H4 (cell line): ENCODE measurements at places on chromosomes 16 and 17. TPM values are rescaled to one million over a fixed set of nuclear protein-coding genes. Genes with fewer than 3 reads are reported as not detected.

Gene KRTAP17-1
- not detected in 2 replicates for total RNA-seq

GRCh38 chr16:14304891-14305460, 233.9 kb downstream of the MRTFB start:
- no peak for DNase-seq

GRCh38 chr16:50744881-50745280, 3.0 kb downstream of the CYLD start:
- no peak for DNase-seq

DNA sequence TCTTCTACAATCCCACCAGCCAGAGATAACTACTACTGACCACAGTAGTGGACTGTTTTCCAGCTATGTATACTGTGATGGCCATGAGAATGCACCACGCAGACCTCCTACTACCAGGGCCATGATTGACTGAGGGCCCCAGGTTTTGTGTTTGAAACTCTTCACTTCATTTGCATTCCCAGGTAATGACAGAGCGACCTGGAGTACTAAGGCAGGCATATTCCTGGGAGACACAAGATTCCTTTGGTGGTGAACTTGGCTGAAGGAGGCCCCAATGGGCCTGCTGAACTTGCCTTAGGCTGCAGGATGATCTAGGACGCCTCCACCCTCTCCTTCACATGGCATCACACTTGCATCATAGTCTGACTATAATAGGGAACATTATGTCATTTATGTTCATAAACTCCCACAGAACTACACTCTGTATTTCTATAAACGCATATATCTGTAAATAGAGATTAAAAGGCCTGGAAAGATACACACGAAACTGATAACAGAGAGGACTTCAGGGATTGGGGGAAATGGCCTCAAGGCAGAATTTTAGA, 30.4 kb downstream of the CLEC19A start:
- DNase-seq: no peak

DNA sequence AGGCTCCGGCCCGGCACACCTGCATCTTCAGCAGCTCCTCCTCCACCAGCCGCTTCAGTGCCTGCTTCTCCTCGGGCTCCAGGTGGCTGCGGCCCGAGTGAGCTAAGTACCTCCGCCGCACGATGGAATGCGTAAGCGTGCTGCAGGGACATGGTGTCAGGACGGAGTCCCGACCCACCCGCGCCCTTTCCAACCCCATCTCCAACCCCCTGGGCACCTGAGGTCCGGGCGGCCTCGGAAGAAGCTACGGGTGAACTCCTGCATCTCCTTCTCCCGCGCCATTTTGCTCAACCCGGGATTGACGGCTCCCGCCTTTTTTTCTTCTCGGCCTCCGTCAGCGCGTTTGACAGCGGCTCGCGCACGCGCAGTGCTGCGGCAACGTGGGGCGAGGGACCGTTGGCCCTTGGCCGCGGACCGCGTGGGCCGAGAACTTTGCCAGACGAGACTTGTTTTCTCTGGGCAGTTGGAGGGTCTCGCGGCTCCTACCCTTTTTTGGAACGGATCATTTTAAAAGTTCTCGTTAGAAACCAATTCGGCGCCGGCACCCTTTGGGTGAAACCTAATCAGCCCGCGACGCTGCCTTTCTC, at the start of gene HIRIP3:
Gene HIRIP3, minus strand, starts transcription at position 294 of the 587 bp plus-strand sequence. Its CDS starts 12 bp downstream, at position 282.
- DNase-seq: peak; percentile 70

DNA sequence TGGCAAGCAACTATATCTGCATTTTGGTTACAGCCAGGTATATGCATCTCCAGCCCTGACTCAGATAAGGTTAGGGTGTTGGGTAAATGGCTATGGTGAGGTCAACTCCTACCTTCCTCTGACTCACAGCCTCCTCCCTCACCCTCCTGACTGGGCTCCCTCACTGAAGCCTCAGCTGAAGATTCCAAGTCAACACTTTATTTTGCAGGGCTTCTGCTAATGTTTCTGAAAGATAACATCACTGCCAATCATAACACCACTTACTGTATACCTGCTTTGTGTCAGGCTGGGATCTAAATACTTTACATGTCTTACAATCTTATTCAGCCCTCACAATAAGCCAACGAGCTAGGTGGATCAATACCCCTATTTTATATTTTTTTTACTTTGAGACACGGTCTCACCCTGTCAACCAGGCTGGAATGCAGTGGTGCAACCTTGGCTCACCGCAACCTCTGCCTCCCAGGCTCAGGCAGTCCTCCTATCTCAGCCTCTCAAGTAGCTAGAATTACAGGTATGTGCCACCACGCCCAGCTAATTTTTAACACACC, 47.8 kb upstream of the GCSH start:
- no peak for DNase-seq
